Natural killer cell (primary cell): ENCODE measurements at places on chromosomes 5 and 9. TPM values are rescaled to one million over a fixed set of nuclear protein-coding genes. Genes with fewer than 3 reads are reported as not detected.

GRCh38 chr9:130259044-130259443 is 6.5 kb upstream of the HMCN2 start:
- DNase-seq, result no peak

GRCh38 chr5:28398185-28398584 is 1359.8 kb upstream of the CDH9 start:
- no peak for DNase-seq

GRCh38 chr9:88426651-88427050 is 38.4 kb downstream of the SPIN1 start:
- no peak for DNase-seq

DNA sequence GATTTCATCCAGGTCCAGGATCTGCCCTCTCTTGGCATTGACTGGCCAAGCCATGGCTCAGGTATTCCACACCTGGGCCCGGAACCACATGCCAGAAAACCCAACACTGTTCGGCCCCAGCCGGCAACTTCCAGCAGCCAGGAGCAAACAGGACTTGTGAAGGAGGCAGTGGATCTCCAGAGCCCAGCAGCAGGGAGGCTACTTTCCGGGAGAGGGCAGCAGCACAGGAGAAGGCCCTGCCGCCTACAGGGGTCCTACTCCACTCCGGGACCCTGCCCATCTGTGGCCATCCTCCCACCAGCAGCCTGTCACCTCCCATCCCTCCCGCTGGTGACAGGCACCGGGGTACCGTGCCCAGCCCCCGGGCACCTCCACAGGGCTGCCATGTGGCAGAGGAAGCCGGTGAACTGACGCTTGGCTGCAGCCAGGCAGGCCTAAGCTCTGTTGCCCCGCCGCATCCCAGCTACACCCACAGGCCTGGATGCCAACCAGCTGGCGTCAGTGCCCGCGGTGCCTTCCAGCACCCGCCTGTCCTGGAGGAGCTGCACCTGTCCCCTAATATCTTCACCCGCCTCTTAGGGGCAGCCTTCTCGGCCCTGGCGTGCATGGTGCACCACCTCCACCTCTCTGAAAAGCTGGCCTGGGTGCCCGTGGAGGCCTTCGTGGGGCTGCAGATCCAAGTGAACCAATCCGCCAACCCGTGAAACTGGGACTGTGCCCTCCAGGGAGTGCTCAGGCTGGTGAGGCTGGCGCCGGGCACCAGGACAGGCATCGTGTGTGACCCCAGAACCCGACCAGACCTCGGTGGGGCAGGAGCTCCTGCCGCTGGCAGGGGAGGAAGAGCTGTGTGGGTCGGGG is 18.9 kb upstream of the SLC30A5 start:
- DNase-seq, result no peak

- peak; percentile 76 for DNase-seq
Measured at GRCh38 chr9:114382699-114383520, 4.9 kb downstream of the AKNA start.

- no peak for DNase-seq
Measured at GRCh38 chr5:135231289-135231688, 167.7 kb downstream of the MACROH2A1 start.

- DNase-seq, result no peak
Measured at GRCh38 chr9:95189251-95190098, 128.0 kb downstream of the FANCC start.

- DNase-seq, result no peak
Measured at GRCh38 chr5:111720333-111720890, 36.6 kb downstream of the NREP start.

DNA sequence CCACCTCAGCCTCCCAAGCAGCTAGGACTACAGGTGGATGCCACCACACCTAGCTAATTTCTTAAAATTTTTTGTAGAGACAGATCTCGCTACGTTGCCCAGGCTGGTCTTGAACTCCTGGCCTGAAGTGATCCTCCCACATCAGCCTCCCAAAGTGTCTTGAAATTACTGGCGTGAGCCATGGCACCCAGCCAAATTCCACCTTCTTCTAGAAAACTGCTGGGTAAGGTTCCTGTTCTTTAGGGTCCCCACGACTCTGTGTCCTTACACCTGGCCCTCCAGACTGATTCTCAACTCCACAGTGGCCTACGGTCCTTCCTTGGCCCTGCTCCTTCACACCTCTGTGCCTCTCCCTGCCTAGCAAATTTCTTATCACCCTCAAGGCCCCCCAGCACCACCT is 1.9 kb downstream of the MAPK9 start:
- DNase-seq, result no peak

- no peak for DNase-seq
Measured at GRCh38 chr9:92754091-92754745, 10.4 kb downstream of the BICD2 start.

GRCh38 chr9:99998266-99998665 is 91.8 kb downstream of the STX17 start:
- DNase-seq, result no peak

DNA sequence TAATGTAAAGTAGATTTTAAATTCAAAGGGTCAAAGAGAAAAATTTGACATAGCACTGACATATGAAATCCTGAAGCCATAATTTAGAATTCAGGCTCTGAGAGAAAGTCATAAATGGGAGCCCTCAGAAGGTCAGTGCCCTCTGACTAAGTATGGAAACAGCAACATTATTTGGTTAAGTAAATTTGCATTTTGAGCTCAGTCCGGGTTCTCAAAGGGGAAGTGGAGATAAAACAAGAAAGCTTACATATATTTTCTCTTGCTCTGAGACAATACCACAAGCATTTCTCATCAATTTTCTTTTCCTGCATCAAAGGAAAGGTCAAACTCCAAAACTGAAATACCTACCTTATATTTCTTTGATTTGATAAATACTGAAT is 348.0 kb downstream of the SEMA5A start:
- DNase-seq, result no peak

- no peak for DNase-seq
Measured at GRCh38 chr9:36018891-36019720, 17.6 kb upstream of the RECK start.

DNA sequence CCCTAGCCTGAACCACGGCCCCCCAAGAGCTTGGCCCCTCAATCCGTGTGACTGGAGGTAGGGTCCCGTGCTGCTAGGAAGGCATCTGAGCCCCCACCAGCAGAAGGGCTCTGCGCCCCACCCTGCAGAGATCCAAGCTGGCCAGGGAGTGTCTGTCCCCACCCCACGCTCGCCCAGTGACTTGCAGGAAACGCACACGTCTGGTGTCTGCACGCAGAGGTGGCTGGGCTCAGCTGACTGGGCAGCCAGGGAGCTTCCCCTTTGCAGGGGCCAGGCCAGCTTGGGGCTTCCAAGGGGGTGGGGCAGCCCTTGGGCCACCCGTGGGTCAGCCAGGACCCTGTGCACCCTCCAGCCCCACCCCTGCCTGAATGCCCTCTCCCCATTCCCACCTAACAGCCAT is 24.3 kb downstream of the NOTCH1 start:
- no peak for DNase-seq

DNA sequence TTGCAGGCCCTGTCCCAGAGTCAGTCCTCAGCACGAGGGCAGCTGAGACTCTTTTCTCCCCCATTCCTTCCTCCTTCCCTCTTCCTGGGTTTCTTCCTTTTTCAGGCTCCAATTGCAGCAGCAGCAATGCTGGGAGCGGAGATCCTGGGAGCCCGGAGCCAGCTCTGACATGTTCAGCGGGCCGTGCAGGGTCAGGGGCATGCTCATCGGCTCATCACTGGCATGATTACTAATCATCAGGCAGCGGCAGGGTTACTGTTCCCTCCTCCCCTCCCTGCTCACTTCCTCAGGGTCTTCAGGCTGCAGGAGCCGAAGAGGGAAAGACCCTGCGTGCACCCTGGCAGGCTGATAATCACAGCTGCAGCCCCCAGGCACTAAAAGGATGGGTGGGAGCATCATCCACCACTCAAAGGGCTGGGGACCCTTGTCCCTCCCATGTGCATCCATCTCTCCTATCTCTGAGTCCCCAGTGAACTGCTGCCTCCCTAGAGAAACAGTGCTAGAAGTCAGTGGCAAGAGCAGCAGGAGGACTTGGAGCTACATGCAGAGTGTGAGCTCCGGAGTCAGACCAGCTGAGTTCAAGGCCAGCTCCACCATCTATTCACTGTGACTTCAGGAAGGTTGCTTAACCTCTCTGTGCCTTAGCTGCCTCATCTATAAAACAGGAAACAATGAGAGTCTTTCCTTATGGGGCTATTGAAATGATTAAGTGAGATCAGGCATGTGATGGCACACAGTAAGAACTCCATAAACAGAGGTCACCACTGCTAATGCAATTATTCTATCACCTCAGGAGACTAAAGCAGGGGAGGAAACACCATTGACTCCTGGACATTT is 7.8 kb upstream of the KCNIP1 start:
- no peak for DNase-seq

- no peak for DNase-seq
Measured at GRCh38 chr5:77776554-77777206, 541 bp upstream of the TBCA start.

DNA sequence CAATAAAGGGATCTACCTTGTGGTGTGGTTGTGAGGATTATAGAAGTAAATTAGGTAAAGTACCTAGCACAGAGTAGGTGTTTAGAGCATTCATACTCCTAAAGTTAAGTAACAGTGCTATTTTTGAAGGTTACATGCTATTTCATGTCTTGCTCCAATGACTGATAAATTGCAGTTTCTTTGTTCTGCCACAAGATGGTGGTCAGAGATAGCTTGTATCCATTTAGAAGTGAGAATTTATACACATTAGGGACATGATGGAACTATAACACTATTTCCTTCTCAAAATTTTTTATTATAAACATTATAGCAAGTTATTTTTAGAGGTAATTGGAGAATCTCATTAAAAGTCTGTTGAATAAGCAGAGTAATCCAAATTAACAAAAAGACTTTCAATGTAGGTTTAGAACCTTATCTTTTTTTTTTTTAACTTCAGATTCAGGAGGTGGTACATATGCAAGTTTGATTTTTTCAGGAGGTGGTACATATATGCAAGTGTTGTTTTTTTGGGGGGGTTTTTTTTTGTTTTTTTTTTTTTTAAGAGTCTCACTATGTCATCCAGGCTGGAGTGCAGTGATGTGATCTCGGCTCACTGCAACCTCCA is 17.1 kb downstream of the MTREX start:
- no peak for DNase-seq

DNA sequence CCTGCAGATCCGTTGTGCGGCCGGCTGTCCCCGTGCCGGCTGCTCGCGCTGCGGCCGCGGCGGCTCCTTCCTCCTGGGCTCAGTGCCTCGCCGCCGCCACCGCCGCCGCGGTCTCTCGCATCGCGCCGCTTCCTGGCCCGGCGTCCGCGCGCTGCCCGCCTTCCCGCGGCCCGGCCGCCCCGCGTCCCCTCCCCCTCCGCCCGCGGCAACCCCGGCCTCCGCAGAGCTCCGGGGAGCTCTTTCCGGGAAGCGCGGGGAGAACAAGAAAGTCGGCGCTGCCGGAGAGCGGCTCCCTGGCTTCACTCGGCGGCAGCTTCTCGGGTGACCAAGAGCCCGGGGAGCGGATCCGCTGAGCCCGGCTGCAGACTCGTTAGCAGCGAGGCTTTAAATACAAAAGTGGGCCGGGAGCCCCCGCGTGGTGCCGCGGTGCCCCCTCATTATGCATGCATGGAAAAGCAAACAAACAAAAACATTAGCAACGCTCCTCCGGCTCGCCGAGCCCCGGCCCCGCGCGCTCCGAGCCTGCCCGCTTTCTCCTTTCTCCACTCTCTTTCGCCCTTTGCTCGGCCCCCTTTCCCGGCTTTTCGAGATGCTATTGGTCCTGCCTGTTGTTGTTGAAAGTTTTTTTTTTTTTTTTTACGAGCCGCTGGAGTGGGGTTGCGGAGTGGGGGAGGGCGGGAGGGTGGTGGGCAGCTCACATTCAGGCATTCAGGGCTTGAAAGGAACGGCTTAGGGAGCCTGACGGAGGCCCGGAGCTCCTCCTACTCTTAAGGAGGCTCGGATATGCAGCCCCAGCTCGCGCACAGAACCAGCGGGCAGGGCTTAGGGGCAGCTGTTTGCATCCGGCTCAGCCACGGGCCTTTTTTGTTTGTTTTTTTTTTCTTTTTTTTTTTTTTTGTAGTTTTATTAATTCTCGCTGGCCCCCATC is at the start of gene GAS1:
TSS of gene GAS1 (minus strand) at position 361 of the 928 bp plus-strand sequence. CDS start 727 bp downstream, outside the sequence.
- peak; percentile 57 for DNase-seq

DNA sequence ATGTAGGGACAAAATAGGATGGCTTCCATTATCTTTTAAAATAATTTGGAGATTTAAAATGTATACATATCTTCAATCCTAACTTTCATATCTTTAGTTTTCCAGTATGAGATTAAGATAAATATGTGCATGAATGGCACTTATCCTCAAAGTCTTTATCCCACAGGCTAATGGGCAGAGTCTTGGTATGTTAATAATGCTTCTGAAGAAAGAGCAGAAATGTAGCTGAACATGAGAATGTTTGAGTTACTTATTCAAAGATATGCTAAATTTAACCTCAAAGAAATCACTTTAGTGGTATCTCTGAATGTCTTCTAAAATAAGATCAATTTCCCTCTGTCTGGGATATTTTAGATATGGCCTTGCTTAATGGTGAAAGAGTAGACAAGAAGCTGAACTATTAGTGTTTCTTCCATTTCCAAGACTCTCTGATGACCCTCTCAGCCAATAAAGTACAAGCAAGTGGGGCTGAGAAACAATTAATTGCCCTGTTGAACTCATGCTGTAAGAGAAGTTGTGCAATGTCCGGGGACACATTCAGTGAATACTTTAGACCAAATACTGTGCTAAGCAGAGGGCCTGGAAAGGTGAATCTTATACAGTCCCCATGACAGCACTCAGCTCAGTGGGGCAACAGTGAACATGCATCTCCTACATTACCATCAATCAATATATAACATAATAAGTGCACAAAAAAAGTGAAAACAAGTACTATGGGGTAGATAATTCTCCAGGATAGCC is 50.0 kb upstream of the ADAMTSL1 start:
- DNase-seq, result no peak

Gene PTPN3
- total RNA-seq, result not detected

Gene FOXD1
- total RNA-seq, result 0.41 TPM

Gene LCN10
- not detected for total RNA-seq

Gene MELK
- total RNA-seq, result 1.5 TPM

Gene ROR2
- total RNA-seq, result not detected

Gene ACOT12
- not detected for total RNA-seq

Gene PCDHGA8
- 0.28 TPM for total RNA-seq
